ENCODE measurements at places on chromosomes 16 and 17.

GRCh38 chr16:88195269-88195705 is 187.5 kb upstream of the ZNF469 start:
- DNase-seq, result no peak

DNA sequence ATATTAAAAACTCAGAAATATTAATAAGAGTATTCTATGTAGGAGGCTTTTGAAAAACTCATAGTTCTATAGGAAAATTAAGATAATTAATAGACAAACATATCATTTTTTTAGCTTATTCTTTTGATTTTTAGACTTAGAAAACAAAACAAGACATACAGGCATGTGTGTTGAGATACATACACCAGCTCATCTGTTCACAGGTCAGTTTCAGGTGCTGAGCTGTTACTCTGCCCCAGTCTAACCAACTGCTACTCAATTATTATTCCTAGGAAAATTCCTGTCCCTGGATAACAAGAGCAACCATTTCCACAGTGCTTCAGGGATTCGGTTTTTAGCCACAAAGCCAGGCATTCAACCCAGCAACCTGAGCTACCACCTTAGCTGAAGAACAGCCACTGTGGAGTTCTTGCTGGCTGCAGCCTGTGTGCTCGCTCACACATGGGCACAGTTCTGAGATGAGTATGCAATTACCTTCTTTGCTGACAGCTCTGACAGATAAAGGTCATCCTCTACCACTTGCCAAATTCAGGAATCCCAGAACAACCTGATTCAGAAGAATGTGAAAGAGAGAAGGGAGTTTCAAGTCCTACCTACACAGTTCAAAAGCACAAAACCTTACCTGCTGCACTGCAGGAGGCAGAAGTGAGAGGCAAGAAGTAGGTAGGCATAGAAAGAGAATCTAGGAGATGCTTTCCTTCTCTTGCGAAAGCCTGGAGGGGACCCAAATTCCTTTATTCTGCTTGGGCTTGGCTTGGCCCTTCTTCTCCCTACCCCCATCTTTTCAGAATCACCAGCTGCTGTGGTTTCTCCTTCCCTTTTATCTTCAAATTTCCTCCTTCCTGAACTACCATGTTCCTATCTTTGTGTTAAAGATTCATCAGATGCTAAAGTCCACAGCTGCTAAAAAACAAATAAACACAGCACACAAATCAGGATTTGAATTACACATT is 62.7 kb downstream of the TEX2 start:
- DNase-seq, result no peak

DNA sequence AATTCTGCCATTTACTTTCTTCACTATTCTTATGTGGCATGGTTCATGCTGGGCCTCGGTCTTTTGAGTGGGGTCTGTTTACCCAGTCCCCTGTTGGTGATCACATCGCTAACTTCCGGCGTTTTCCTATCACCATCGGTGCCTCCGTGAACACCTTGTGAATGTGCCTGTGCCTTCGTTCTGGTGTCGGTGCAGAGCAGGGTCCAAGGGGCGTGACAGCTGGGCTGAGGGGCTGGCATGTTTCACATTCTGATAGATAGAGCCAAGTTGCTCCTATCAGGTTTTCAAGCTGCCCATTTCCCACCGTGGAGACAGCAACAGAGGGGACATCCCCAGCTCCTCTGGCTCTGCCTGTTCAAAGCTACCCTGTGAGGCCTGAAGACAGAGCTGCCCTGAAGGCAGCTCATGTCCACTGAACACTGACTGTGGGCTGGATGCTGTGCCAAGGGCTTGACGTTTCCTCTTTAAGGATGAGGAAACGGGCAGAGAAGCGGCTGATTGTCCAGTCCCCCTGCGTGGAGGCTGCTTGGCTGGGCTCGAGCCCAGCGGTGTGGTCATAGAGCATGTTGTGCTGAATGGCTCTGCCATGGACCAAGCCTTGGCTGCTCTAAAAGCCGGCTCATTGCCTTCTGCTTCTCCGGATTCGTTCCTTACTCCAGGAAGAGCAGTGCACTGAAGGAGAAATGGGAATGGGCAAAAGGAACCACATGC is 17.0 kb downstream of the DHODH start:
- DNase-seq, result no peak

- DNase-seq, result no peak
Measured at GRCh38 chr17:47806913-47807255, 14.7 kb downstream of the OSBPL7 start.

- DNase-seq, result no peak
Measured at GRCh38 chr17:63426041-63426916, 19.8 kb downstream of the CYB561 start.

- no peak for DNase-seq
Measured at GRCh38 chr17:73261952-73262675, 434 bp upstream of the CPSF4L start.

DNA sequence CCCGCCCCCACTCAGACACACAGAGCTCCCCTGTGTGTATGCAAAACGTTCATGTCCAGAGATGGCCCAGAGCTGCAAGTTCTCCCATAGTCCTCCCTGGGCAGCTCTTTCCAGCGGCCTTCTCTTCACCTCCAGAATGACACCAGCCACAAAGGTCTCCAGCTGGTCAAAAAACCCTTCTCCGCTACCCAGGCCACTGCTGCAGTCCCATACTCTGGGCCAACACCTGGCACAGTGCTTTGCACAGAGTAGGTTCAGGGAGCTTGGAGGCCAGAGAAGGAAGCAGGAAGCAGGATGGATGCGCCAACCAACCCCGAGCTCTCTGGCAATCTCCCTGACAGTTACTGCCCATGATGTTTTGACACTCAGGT is 1.1 kb upstream of the STAT5B start:
- no peak for DNase-seq

All from stimulated activated CD4-positive, alpha-beta T cell treated with anti-CD3 and anti-CD28 coated beads, Interleukin-1b, Interleukin-23, amount 100 ng/mL, for 1 hour (primary cell).